ENCODE measurements at places on chromosomes 2 and 18. TPM values are rescaled to one million over a fixed set of nuclear protein-coding genes. Genes with fewer than 3 reads are reported as not detected.
A peak's percentile ranks its signal among the peaks of the same experiment; 100 is the strongest.

The ATP6V1C2 gene
- total RNA-seq: not detected

- no peak overlapping the region for H3K27ac ChIP-seq
- no peak for DNase-seq
- no peaks in the 10 kb centered on the region for H3K4me1 ChIP-seq
- H3K36me3 ChIP-seq: no peaks in the 10 kb centered on the region
- no peak overlapping the region for H3K4me3 ChIP-seq
Observed at GRCh38 chr2:150247481-150247880, 240.0 kb downstream of the RND3 start.

The LYPD1 gene
- not detected for total RNA-seq

DNA sequence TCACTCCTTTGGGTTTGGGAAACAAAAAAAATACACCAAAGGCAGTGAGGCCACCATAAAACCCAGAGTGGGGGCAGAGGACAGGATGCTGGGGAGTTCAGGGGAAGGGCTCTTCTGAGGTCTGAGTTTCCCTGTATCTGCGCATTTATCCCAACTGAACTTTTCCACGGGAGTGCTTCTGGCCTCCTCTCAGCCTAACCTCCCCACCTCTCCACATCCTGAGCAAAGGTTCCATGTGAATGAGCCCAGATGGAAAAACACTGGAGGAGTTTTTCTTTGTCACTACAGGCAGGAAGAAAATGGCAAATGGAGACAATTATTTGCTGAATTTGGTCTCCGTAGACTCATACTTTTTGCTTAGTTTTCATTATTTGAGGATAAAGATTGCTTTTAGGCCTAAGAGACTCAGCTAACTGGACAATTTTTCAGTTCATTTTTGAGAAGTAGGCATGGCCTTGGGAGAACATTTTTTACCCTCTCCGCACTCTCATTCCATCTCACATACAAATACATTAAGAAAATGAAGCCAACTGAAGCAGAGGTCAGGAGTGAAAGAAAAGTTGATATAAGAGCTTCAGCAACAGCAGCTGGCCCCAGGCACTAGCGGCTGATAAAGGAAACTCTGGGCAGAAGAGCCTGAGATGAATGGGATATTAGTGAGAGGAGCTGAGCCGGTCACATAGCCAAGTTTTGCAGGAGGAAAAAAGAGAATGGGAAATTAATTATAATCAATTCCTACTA is 82.6 kb upstream of the CYP1B1 start:
- H3K4me1 ChIP-seq: no peaks in the 10 kb centered on the region
- H3K36me3 ChIP-seq: no peaks in the 10 kb centered on the region
- H3K27me3 ChIP-seq: peaks cover 56% of the 10 kb centered on the region
- H3K4me3 ChIP-seq: no peak overlapping the region
- DNase-seq: no peak

- no peaks in the 10 kb centered on the region for H3K36me3 ChIP-seq
- DNase-seq: no peak
- no peak overlapping the region for H3K4me3 ChIP-seq
- no peaks in the 10 kb centered on the region for H3K4me1 ChIP-seq
- no peak overlapping the region for H3K27ac ChIP-seq
- H3K27me3 ChIP-seq: no peaks in the 10 kb centered on the region
Observed at GRCh38 chr2:99877963-99878362, 264.4 kb downstream of the AFF3 start.

GRCh38 chr18:26225022-26225693 is 1.1 kb upstream of the TAF4B start:
- H3K4me3 ChIP-seq: peak overlapping the region; percentile 96
- peak overlapping the region; percentile 97 for H3K27ac ChIP-seq
- H3K27me3 ChIP-seq: no peaks in the 10 kb centered on the region
- peaks cover 9% of the 10 kb centered on the region for H3K36me3 ChIP-seq

- H3K4me3 ChIP-seq: no peak overlapping the region
- no peak overlapping the region for H3K27ac ChIP-seq
- no peaks in the 10 kb centered on the region for H3K27me3 ChIP-seq
- no peaks in the 10 kb centered on the region for H3K36me3 ChIP-seq
- no peaks in the 10 kb centered on the region for H3K4me1 ChIP-seq
- no peak for DNase-seq
Observed at GRCh38 chr2:189076572-189076971, 102.4 kb downstream of the COL3A1 start.

The FRZB gene
- not detected for total RNA-seq

GRCh38 chr18:7584646-7585275 is 17.6 kb downstream of the PTPRM start:
- H3K27ac ChIP-seq: no peak overlapping the region
- no peak for DNase-seq
- no peaks in the 10 kb centered on the region for H3K36me3 ChIP-seq
- H3K4me1 ChIP-seq: no peaks in the 10 kb centered on the region

DNA sequence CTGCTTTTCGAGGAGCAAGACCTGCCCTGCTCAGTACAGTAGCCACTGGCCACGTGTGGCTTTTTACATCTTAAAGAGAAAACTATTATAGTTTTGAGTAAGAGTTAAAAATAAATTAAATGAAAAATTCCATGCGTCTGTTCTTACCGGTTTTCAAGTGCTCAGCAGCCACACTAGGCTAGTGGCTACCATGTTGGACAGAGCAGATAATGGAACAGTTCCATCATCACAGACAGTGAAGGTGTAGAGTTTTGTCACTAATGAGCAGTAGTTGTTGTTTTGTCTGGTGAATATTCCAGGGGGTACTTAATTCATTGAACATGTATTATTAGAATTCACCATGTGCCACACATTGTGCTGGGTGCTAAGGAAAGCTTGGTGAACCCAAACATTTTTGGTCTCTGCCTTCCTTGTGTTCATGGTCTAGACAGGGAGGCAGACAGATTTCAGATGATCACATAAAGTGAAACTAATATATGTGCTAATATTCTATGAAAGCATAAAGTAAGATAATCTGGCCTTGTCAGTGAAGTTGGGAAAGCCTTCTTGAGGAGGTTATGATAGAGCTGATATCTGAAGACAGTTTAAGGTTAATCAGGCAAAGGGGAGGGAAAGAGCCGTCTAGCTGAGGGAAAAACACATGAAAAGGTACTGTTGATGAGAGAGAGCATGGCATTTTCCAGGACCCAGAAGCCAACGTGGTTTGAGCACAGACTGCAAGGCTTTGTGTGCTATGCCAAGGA is 1.4 kb downstream of the ALMS1 start:
- no peaks in the 10 kb centered on the region for H3K27me3 ChIP-seq
- peak overlapping the region; percentile 88 for H3K27ac ChIP-seq
- DNase-seq: no peak
- H3K4me3 ChIP-seq: peak overlapping the region; percentile 94

The VPS54 gene
- 10.1 TPM for total RNA-seq

GRCh38 chr2:43038696-43039094 is 187.7 kb downstream of the ZFP36L2 start:
- no peak for DNase-seq
- peaks cover 15% of the 10 kb centered on the region for H3K4me1 ChIP-seq
- no peak overlapping the region for H3K4me3 ChIP-seq
- H3K36me3 ChIP-seq: no peaks in the 10 kb centered on the region

DNA sequence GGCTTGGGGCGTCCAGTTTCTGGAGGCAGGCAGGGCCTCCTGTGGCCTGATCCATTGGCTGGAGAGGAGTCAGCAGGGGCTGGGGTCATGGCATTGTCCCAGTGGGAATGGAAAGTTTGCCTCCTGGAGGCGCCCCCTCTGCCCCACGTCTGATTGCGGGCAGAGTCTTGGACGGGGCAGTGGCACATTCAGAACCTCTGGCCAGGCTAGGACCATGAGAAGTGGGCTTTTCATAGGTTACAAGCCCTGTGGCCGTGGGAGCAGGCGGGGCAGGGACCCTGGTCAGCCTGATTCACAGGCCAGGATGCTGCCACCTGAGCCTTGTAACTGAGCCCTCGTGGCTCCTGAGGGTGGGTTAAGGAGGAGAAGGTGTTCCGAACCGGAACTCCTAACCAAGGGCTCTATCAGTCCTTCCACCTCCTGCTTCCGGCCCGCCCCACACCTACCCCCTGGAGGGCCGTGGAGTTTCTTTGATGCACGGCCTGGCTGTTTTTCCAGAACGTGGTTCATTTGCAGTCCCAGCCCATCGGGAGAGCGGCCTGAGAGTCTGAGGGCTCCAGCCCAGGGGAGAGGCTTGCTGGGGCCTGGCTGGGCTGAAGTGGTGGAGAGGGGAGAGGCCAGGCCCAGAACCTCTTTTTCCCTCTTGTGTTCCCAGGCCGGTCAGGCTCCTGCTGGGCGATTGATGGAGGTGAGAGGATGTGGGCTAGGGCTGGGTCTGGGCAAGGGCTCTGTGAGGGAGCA is 43.9 kb upstream of the PLB1 start:
- no peaks in the 10 kb centered on the region for H3K36me3 ChIP-seq
- no peak overlapping the region for H3K4me3 ChIP-seq
- no peaks in the 10 kb centered on the region for H3K27me3 ChIP-seq
- H3K27ac ChIP-seq: no peak overlapping the region

GRCh38 chr2:227390468-227391256 is 2.9 kb upstream of the SCYGR1 start:
- H3K27ac ChIP-seq: no peak overlapping the region
- peaks cover 9% of the 10 kb centered on the region for H3K4me1 ChIP-seq
- peaks cover 4% of the 10 kb centered on the region for H3K27me3 ChIP-seq
- H3K4me3 ChIP-seq: no peak overlapping the region
- no peak for DNase-seq

The TUBA3D gene
- total RNA-seq: not detected

The CAPN14 gene
- total RNA-seq: 0.49 TPM

GRCh38 chr2:67876176-67876575 is 186.6 kb downstream of the C1D start:
- DNase-seq: no peak
- no peak overlapping the region for H3K4me3 ChIP-seq

The UGT1A8 gene
- not detected for total RNA-seq

DNA sequence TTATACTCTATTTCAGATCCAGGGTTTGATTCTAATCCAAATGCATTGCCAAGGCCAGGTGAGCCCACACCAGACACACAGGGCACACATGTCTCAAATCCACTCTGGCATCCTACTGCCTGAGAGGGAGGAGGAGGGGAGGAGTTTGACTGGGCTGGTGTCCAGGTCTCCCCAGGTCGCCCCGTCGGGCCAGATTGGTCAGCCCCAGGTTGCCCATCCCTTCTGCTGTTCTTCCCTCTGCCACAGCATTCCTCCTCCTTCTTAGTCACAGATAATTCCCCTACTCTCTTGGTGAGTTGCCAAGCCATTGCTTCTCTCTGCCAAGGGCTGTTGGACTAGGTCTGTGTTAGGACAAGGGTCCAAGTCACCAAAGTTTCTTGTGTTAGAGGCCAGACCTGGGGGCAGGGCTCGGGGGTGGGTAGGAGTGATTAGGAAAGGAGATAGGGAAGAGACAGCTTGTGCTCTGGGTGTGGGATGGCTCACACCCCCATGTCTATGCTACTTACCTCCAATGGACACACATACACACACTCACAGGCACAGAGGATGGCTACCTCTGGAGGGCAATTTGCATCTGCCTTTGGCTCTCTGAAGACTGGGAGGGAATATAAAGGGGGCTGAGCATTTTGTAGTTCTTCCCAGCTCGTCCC is 2.5 kb upstream of the EGR4 start:
- H3K27me3 ChIP-seq: peaks cover 78% of the 10 kb centered on the region
- H3K4me1 ChIP-seq: peaks cover 8% of the 10 kb centered on the region

The NRP2 gene
- total RNA-seq: 1.1 TPM

GRCh38 chr2:30078521-30078920 is 68.3 kb upstream of the YPEL5 start:
- H3K27ac ChIP-seq: no peak overlapping the region
- no peaks in the 10 kb centered on the region for H3K36me3 ChIP-seq
- DNase-seq: no peak
- peaks cover 29% of the 10 kb centered on the region for H3K27me3 ChIP-seq
- H3K4me1 ChIP-seq: no peaks in the 10 kb centered on the region

DNA sequence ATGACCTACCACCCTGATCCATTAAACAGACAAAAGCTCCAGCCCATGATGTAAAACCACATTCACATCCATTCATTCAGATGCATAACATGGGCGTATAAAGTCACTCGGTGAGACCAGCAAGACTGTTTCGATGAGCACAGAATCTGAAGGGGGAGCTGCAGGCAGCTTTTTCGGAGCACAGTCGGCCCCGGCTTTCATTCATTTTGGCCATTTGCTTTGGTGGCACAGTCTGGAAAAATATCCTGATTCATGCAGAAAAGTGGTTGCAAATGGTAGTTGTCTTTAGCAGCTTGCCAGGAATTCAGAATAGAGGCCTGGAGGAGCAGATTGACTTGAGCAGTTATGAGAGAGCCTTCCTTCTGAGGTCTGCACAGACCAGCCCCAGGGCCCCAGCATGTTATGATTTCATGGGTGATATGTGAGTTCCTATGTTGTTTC is 11.2 kb downstream of the ARID5A start:
- no peak for DNase-seq
- H3K36me3 ChIP-seq: peaks cover 48% of the 10 kb centered on the region
- H3K27me3 ChIP-seq: no peaks in the 10 kb centered on the region
- H3K27ac ChIP-seq: peak overlapping the region; percentile 25
- H3K4me1 ChIP-seq: peaks cover 46% of the 10 kb centered on the region
- H3K4me3 ChIP-seq: no peak overlapping the region

DNA sequence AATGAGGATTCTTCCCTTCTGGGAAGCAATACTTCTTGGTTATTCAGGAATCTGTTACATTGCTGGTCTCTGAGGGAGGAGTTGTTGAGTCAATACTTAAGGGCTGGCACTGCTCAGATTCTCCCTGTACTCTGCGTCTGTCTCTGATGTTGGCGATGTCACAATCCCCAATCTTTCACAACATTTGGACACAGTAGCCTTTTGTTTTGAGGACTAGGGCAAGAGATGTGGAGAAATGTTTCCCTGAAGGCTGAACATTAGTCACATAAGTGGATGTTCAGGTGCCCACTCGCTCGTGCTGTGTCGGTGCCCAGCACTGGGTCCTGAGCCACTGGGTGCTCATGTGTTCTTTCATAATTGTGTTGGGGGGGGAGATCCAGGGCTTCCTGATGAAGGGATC is 55.0 kb downstream of the MAPK4 start:
- peaks cover 14% of the 10 kb centered on the region for H3K27me3 ChIP-seq
- H3K4me3 ChIP-seq: no peak overlapping the region
- DNase-seq: no peak
- H3K4me1 ChIP-seq: no peaks in the 10 kb centered on the region

The NAGK gene
- 55.6 TPM for total RNA-seq
